ENCODE measurements at places on chromosomes 2 and 18.

GRCh38 chr2:200861617-200862155 lies 2.8 kb downstream of the CLK1 start:
- no peak for DNase-seq

GRCh38 chr18:53817976-53818950 lies 406.2 kb downstream of the MBD2 start:
- no peak for DNase-seq

DNA sequence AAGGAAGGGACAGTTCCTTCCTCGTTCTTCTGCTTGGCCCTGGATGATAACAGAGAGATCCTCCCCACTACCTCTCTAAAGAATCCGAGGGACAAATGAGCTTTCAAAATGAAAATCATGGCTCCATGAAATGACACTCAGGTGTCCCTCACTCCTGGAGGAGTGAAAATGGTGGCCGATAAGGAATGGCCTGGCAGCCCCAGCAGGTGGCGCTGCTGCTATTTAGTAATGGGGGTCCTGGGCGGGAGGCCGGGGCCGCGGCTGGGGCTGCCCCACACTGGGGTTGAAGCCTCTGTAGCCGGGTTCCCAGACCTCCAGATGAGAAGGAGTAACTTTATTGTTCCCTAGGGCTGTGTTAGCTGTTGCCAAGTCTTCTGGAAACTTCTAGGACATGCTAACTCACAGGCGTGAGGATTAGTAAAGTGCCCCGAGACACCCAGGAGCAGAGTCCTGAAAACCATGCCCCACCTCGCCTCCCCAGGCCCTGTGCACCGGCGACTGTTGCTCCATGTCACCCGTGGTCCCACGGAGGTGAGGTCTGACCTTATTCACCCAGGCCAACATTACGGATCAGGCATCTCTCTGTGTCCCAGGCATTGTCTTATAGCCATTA lies 138.0 kb downstream of the CTIF start:
- peak; percentile 78 for DNase-seq

GRCh38 chr18:255171-255570 lies 12.7 kb downstream of the THOC1 start:
- DNase-seq: no peak

GRCh38 chr18:48777026-48777743 lies 173.6 kb downstream of the SMAD7 start:
- peak; percentile 58 for DNase-seq

DNA sequence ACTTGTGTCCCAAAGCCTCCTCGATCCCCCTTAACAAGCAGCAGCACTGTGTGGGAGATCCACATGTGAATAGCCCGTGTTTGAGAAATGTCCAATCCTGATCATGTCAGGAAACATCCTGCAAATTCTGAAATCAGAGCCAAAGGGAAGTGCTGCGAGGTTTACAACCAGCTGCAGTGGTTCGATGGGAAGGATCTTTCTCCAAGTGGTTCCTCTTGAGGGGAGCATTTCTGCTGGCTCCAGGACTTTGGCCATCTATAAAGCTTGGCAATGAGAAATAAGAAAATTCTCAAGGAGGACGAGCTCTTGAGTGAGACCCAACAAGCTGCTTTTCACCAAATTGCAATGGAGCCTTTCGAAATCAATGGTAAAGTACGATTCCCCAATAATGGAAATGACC lies at the start of gene MARCO:
Gene MARCO (plus strand): TSS at position 164 of the 400 bp plus-strand sequence. CDS start 107 bp downstream, at position 271.
- DNase-seq: peak; percentile 52
